Fibroblast of skin of left quadriceps (primary cell): ENCODE measurements at places on chromosomes 16 and 17.

DNA sequence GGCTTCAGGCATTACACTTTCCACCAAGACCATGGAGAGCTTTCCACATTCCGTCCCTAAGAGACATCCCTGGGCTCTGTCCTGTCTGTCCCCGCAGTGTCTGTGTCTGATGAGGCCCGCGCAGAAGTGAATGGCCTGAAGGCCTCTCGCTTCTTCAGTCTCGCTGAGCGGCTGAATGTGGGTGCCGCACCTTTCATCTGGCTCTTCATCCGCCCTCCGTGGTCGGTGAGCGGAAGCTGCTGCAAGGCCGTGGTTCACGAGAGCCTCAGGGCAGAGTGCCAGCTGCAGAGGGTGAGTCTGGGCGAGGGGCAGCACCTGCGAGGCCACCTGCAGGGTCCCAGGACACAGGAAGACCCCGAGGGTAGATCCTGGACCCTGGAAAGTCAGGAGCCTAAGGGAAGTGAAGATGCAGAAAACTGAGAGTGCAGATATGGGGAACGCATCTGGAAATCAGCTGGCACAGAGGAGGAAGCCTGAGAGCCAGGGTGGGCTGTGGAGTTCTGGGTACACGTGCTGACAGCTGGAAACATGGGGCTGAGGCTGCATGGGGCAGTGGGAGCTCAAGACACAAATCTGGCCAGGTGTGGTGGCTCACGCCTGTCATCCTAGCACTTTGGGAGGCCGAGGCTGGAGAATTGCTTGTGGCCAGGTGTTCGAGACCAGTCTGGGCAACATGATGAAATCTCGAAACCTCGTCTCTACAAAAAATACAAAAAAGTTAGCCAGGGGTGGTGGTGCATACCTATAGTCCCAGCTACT, 8.0 kb downstream of the CCNF start:
- no peak for DNase-seq

GRCh38 chr17:78032166-78032565, 73.7 kb downstream of the TNRC6C start:
- peak; percentile 63 for DNase-seq

DNA sequence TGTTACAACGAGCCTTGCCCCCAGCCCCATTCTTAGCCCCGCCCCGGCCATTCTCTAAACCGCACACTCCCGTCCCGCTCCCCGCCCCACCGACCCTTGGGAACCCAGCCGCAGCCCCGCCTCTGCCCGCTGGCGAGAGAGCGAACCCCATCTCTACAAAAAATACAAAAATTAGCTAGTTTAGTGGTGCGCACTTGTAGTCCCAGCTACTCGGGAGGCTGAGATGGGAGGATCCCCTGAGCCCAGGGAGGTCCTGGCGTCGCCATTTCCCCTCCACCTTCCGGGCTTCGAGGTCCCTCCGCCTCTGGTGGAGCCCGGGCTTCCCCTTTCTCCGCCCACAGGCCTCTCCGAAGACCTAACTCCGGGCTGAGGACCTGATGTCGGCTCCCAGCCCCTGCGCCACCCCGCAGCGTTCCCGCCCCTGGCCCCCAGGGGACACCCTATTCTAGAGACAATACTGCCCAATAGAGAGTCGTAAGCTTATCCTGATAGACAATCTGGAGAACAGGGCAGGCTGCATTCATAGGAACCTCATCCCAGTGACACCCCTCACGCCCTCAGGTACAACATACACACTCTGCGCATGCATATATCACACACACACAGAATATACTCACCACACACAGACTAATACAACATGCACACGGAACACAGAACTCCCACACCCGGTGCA, 480 bp upstream of the PROCA1 start:
- no peak for DNase-seq

- DNase-seq = peak; percentile 36
Observed at GRCh38 chr17:64200080-64201032, 62.7 kb downstream of the TEX2 start.

- DNase-seq = no peak
Observed at GRCh38 chr16:81251871-81252270, 13.4 kb downstream of the BCO1 start.

- no peak for DNase-seq
Observed at GRCh38 chr17:50180620-50181019, 14.8 kb downstream of the SGCA start.

GRCh38 chr17:60724647-60725046, 47.0 kb downstream of the BCAS3 start:
- DNase-seq = no peak

- DNase-seq = no peak
Observed at GRCh38 chr17:81832608-81833159, 407 bp downstream of the MCRIP1 start.

DNA sequence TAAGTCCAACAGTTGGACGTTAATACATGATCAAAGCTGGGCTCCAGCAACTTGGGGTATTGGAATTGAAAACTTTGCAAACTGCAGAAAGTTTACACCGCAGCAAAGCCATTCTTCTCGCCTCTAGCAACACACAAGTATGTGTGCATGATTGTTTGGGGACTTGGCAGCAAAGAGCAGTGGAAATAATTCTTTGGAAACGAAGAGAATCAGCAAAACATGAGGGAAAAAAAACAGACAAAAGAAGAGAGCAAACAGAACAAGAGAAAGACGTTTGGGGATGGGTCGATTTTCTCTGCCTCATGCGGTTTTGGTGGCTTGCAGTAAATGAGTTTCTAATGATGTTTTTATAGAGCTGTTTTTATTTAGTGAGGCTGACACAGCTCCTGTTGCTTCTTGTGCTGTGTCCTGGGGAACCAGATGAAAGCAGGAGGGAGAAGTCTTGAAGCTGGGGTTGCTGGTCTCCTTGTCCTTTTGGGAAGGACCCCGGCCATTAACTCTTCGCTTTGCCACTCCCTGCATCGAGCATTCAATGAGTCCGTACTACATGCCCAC, 502.9 kb downstream of the GRIN2A start:
- no peak for DNase-seq

GRCh38 chr16:80563066-80563465, 22.3 kb downstream of the DYNLRB2 start:
- no peak for DNase-seq

- DNase-seq = no peak
Observed at GRCh38 chr16:15434079-15434424, 336 bp upstream of the BMERB1 start.

DNA sequence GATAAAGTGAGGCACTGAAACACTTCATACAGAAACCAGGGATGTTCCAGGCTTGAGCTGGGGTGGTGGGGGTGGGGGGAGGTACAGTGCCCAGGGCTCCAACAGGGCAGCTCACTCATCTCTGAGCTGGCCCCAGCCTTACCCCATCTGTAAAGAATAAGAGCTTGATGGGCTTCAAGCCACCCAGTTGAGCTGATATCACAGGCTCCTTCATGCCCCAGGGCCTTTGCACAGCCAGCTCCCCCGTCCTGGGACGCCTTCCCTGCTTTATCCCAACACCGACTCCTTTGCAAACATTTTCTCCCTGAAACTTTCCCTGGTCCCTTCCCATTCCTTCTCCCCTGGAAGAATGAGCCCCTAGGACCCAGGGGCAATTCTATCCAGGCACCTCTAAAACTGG, 261.7 kb downstream of the PARN start:
- no peak for DNase-seq

DNA sequence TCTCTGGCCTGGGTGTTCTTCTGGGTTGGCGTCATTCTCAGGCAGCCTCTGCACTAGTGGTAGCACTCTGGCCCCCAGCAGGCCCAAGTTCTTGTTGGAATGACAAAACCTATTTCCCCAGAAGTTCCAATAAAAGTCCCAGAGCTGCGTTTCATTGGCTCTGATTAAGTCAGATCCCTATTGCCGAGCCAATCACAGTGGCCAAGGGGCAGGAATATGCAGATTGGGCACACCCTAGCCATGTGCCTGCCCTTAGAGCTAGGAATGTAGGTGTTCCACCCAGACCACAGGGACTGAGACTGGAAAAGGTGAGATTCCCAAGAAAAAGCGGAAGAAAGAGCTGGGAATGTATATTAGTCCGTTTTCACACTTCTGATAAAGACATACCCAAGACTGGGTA, 44.9 kb upstream of the POLR3E start:
- no peak for DNase-seq

DNA sequence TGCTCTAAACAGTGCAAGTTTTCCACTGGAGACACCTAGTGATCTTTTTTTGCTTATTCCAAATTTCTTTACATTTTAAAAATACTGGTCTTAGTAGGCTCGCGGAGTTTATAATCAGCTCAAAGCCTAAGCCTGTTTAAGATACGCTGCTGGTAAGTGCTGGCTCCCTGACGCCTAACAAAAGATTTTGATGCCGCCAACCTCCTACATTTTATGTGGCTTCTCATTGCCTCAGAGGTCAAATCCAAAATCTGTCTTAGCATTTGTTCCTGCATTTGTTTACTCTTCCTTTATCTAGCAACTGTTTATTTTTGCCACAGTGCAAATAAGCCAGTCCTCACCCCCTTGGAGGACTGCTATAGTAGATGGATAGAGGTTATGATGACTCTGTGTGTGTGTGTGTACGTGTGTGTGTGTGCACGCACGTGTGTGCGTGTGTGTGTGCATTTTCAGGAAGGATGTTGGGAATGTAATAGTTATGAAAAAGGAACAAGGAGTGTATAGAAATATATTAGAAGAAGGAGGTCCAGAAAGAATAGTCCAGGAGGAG, 24.8 kb downstream of the HS3ST3B1 start:
- no peak for DNase-seq

DNA sequence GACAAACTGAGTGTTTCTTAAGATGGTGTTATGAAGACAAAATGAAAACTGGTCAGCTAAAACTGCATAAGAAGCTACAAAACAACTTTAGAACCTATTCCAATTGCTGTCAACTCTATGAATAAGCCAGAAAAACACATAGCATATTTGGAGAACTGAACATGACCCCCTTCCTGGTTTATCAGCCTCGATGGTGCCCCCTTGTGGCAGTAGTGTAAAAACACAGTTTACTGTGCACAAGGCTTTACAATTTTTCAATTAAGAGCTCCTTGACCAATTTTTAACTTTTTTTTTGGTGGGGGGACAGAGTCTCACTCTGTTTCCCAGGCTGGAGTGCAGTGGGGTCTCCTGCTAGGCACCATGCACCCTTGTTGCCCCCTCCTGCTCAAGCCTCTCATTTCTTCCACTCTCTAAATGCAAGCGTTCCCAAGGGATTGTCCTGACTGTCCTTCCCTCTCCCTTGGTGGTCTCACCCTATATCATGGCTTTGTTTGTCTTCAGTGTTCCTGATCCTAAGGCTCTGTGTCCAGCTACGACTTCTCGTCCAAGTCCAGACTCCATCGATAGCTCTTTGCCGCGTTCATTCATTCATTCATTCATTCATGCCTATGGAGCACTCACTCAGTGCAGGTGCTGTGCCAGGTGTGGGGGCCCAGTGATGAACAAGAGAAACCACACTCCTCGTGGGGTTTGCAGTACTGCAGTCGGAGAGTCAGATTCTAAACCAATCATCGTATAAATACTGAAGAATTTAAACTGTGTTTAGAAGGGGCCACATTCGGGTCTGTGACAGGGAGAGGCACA, 7.5 kb downstream of the EIF1 start:
- DNase-seq = peak; percentile 68

DNA sequence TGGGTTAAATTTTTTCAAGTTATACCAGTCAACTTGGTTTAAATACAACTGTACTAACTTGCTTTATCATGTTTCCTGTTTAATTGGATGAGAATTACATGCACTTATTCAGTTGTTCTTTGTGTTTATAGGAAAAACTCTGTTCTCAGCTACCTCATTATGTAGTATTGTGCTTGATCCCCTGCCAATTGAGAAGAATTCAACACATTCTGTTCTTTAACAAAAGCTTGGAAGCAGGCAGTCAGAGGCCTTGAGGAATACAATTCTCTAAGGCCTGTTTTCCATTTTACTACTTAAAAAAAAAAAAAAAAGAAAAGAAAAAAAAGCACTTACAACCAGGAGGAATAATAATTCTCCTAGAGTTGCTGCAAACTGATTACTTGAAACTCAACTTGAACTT, 60.6 kb upstream of the CMIP start:
- DNase-seq = no peak

DNA sequence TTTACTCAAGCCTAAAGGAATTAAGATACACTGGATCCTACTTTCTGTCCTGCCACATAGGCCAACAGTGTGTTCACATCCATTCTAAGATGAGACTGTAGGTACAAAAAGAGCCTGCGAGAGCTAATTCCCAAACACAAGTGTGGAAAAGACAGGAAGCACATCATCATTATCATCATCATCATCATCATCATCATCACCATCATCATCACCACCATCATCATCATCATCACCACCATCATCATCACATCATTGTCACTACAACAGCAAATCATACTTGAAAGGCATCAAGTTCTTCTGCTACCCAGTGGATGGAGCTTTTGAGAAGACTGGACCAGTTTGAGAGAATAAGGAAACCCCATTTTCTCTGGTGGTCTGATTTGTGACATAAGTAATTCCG, 268.1 kb downstream of the HS3ST3A1 start:
- no peak for DNase-seq

- DNase-seq = no peak
Observed at GRCh38 chr16:28101533-28101890, 38.0 kb upstream of the GSG1L start.

- DNase-seq = no peak
Observed at GRCh38 chr16:68214726-68215125, 21.2 kb downstream of the ESRP2 start.

GRCh38 chr16:89265647-89266046, 48.1 kb downstream of the ZNF778 start:
- DNase-seq = no peak

GRCh38 chr16:49019831-49020230, 261.8 kb downstream of the CBLN1 start:
- no peak for DNase-seq

DNA sequence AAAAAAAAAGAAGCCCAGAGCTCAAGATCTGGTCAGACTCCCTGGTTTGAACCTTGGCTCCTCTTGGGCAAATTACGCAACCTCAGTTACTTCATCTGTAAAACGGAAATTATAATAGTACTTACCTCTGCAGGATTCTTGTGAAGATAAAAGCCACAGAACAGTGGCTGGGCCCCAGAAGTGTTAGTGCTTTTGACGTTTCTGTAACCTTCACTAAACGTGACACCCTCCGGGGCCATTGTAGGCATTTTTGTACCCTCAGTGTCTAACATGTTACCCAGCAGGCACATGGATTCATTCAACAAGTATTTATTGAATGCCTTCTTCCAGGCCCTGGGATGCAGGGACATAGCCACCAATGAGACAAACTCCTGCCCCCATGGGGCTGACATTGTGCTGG, 58.0 kb downstream of the PITPNC1 start:
- DNase-seq = no peak
